NCI-H460 (cell line): ENCODE measurements at places on chromosomes 12 and 14.

DNA sequence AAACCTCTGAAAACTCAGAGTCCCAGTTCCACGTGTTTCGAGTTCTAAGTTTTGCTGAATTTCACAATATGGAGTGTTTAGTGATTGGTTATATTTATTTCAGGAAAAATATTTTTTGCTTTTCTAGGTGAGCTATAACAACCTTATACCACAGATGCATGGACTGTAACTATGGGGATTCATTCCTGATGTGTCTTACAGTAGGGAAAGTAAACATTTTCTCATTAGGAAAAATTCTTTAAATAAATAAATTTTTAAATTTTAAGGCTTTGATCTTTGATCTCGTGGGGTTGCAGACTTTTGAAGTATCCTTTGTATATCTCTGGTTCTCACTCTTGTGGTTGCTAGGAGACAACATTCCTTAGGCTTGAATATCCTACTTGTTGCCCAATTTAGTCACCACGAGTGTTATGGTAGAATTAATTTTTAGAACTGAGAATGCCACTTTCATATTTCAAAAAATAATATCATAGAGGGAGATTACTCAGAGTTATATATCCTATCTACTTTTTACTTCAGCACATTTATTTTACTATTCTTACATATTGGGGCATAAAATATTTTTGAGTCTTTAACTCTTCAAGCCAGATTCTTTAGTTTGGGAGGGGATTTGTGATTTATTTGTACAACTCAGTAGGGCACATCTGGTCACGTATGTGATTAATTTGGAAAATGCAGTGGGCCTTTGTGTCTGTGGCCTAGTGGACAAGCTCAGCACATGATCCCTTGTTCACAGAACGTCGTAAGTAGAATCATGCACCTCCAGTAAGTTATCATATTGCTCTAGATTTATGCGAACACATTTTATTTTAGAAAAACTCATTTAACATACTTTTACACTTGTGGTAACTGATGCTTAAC is 224.0 kb downstream of the TTC6 start:
- no peak for DNase-seq

GRCh38 chr14:25381498-25381897 is 331.6 kb upstream of the STXBP6 start:
- peak; percentile 21 for DNase-seq

DNA sequence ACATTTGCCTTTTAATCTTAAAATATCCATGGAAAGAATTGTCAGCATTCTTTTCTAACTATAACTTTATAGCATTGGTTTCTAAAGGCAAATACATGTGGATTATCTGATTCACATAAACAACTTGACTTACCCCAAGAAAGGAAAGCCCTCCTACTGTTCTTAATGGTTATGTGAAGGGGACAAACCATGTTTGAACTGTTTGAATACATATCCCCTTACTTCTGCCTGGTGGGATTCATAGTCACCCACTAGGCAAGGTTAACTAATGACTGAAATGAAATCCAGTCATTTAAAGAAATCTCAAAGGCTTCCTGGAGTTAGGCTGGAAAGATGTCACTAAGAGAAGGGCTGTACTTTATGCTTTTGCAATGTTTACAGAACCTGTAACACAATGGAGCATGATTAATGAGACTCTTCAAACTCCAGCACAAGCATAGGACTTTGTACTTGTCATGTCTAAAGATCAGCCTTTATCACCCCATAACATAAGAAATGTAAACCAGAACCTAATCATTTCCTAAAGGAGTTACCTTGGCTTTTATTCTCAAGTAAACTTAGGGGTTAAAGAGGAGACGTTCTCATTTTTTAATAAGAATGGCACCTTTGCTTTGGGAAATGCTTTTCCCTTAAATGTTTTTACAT is 10.2 kb upstream of the FLRT2 start:
- no peak for DNase-seq

- no peak for DNase-seq
Measured at GRCh38 chr12:61490526-61491498, 769.4 kb upstream of the USP15 start.

GRCh38 chr12:93573552-93574223 is 1.2 kb downstream of the SOCS2 start:
- DNase-seq = no peak

- DNase-seq = no peak
Measured at GRCh38 chr14:67420102-67420739, 8.3 kb upstream of the PLEK2 start.

DNA sequence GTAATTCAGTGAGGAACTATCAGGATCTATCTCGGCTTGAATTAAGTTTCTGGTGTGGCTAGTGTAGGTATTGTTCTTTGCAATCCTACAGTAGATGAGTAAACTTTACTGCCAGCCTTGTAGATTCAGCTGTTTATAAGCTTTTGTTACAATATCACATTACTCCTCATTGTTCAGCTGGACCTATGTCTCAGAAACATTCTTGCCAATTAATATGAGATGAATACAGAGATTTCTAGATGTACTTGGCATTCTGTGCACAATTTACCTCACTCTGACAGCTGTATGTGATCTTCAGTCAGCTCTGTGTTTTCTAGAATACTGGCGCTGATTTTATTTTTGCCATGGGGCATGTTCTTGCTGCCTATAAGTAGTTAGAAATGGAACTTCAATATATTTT is 55.7 kb downstream of the METTL25 start:
- DNase-seq = no peak

DNA sequence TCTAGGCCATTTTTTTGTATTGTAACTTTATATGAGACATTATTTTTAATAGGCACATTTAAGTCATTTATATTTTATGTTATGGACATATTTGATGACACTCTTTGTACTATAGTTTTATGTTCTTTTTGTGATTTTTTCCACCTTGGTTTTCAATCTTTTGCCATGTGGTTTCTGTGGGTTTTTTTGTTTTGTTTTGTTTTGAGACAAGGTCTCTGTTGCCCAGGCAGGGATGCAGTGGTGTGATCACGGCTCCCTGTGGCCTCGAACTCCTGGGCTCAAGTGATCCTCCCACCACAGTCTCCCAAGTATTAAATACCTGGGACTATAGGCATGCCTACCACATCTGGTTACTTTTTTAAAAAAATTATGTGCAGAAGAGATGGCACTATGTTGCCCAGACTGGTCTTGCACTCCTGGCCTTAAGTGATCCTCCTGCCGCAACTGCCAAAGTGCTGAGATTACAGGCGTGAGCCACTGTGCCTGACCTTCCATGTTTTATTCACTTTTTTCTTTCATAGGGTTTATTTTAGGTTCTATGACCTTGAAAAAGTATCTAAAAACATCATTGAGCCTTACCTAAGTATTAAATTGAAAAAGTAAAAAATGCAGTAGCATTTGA is 16.3 kb downstream of the MSRB3 start:
- no peak for DNase-seq

GRCh38 chr12:113069149-113069548 is 12.6 kb downstream of the DTX1 start:
- no peak for DNase-seq

GRCh38 chr12:10853776-10854175 is 4.5 kb upstream of the PRR4 start:
- DNase-seq = no peak

GRCh38 chr12:54360717-54361456 is 3.4 kb downstream of the GPR84 start:
- DNase-seq = peak; percentile 85

- DNase-seq = no peak
Measured at GRCh38 chr12:25644979-25645378, 91.9 kb upstream of the LMNTD1 start.

GRCh38 chr14:99853206-99853605 is 60.0 kb downstream of the EML1 start:
- no peak for DNase-seq

GRCh38 chr14:77988970-77989369 is 181.2 kb upstream of the NRXN3 start:
- no peak for DNase-seq

- DNase-seq = no peak
Measured at GRCh38 chr14:99357916-99358390, 86.0 kb upstream of the BCL11B start.

DNA sequence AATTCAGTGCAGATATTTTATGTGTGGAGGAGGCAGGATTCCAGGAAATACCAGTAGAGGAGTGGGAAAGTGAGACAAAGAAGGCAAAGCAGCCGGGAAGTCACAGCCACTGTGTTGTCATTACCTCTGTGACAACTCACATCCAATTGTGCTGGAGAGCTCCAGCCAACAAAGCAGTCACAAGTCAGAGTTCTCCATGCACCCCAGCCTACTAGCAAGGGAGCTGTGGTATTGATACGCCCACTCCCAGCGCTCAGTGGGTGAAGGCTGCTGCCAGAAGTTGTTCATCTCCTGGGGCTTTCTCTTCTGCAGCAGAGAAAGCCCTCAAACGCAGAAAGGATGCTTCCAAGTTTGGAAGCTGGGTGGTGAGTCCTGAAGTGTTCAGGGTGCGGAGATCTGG is 93.9 kb downstream of the DICER1 start:
- DNase-seq = no peak

DNA sequence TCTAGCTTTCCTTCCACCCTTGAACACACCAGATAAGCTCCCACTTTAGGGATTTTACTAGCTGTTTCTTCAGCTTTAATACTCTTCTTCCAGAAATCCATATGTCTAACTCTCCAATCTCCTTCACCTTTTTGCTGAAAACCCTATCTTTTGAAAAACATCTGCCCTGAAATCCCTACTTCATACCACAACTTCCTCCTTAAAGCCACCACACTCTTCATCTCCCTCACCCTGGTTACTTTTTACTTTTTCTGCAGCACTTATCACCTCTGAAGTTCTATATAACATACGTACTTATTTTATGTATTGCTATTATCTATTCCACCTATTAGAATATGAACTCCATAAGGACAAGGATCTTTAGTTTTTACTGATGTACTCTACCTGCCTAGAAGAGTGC is 28.6 kb upstream of the PTPRQ start:
- DNase-seq = no peak

DNA sequence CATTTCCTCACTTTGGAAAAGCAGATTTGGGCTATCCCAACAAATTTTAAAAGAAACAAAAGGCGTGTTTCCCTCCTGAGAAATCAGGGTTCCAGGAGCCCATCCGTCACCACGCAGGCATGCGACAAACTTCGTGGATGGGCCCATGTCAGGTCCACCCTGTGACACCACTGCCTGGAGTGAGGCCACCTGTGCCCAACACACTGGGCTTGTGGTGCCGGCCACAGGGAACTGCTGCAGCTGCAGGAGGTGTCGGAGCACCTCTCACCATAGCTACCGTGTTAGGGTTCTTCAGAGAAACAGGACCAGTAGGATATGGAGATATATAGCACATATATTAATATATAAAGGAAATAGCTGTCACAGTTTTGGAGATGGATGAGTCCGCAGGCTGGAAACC is 53.0 kb upstream of the BCL11B start:
- DNase-seq = no peak

DNA sequence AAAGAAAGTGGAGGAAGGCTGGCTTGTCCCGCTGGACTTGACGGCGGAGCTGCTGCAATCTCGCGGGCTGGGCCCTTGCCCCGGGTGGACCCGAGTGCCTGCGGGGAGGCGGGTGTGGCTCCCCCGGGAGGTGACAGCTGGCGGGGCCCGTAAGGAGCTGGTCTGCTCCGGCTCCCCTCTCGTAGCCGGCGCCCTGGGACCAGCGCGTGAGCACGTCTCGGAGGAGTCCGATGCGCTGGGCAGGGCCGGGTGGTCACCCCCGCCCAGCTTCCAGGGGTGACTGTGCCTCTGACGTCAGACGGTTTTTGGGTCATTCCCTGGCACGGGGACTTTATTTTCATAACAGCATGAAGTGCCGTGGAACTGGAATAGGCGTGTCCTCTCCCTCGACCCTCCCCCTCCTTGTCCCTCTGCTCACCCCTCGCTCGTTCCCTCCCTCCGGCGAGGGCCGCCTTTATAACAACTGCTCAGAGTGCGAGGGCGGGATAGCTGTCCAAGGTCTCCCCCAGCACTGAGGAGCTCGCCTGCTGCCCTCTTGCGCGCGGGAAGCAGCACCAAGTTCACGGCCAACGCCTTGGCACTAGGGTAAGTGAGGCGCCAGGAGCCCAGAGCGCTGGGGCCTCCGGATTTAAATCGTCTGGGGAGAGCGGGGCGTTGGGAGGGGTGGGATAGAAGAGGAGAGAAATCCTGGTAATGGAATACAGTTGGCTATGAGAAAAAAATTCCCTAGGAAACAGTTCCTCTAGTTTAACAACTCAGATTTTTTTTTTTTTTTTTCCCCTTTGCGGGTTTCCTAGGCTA is at the start of gene GPRC5A:
Gene GPRC5A, plus strand, starts transcription at position 483 of the 801 bp plus-strand sequence. CDS start 16,688 bp downstream, outside the sequence.
- peak; percentile 96 for DNase-seq

DNA sequence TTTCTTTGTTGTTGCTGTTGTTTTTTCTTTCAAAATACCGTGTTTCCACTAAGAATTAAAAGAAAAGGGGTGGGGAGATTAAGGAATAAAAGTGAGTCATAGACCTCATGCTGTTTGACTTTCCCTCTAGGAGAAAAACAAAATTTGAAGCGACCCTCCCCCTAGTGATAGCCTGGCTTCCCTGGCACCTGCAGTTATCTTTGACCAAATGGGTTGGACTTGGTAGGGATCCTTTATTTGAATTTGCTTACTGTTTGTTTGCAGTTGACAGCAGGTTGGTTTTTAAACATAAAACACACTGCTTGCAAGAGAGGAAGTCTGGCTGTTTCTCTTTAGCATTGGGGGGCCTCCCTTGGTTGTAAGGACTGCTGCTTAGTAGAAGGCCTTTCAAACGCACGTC is 14.0 kb downstream of the OTX2 start:
- DNase-seq = no peak

DNA sequence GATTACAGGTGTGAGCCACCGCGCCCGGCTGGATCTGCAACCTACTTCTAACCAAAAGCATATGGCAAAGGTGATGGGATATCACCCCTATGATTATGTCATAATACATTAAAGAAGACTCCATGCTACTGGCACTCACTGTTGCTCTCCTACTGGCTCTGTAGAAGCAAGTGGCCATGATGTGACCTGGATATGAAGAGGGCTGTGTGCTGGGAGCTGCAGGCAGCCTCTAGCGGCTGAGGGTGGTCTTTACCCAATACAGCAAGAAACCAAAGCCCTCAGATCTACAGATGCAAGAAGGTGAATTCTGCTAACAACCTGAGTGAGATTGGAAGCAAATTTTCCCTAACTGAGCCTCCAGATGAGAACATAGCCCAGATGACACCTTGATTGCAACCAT is 34.2 kb upstream of the TRIM9 start:
- DNase-seq = no peak

DNA sequence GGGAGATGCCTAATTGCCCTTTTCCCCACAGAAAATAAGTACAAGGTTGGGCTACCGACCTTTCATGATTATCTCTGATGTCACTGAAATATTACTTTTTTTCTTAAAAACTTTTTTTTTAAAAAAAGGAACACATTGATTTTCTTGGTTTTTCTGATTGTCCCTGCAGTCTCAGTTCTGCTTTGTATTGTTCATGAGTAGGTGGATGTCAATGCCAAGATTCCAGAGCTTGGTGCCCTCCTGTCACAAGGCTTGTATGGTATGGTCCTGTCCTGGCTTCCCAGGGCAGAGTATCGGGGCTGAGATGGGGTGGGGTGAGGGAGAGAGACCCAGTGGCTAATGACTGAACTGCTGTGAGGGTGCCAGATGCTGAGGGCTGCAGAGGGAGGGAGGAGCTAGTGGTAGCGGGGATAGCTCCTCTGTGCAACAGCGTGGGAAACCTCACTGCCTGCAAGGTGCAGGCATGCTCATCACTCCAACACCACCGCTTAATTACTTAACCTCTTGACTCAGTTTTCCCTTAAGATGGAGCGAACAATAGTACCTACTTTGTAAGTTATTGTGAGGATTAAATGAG is 4.4 kb upstream of the CTDSP2 start:
- no peak for DNase-seq
